ENCODE measurements at places on chromosomes 3 and 15.
A peak's percentile ranks its signal among the peaks of the same experiment; 100 is the strongest.

DNA sequence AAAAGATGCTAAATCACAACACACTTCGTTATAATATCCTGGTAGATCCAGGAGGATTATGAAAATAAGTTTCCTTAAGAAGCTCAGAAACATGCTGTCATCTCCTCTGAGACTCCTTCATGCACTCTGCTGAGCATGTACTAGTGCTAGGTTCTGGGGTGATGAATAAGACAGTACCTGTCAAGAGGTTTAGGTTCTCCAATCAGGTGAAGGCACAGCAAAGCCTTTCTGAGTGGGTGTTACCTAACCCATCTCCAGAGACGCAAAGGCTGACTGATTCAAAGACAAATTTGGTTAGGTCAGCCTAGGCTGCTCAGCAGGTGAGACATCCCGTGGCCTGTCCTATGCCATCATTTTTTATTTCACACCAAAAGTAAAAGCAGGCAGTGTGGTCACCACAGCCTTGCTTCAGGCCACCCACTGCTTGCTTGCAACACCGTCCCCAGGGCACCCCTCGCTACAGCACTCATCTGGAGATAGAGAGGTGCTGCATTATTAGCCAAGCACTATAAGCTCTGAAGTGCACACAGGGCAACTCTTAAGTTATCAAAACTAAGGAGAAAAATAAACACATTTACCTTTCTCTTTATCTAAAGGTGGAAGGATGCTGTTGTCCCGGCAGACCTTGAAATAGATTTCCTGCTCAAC is 117.2 kb downstream of the TJP1 start:
- H3K4me1 ChIP-seq = no peaks in the 10 kb centered on the region
- H3K27me3 ChIP-seq = peaks cover 13% of the 10 kb centered on the region
- no peak for DNase-seq
- no peak overlapping the region for H3K27ac ChIP-seq
- H3K36me3 ChIP-seq = peaks cover 74% of the 10 kb centered on the region
- peak overlapping the region; percentile 67 for H3K4me3 ChIP-seq

- DNase-seq = no peak
- H3K4me1 ChIP-seq = peaks cover 4% of the 10 kb centered on the region
- no peaks in the 10 kb centered on the region for H3K36me3 ChIP-seq
Observed at GRCh38 chr3:54262541-54262940, 140.2 kb downstream of the CACNA2D3 start.

- peaks cover 1% of the 10 kb centered on the region for H3K27me3 ChIP-seq
- H3K27ac ChIP-seq = no peak overlapping the region
- no peak for DNase-seq
- no peak overlapping the region for H3K4me3 ChIP-seq
- no peaks in the 10 kb centered on the region for H3K36me3 ChIP-seq
Observed at GRCh38 chr3:12470111-12470510, 14.2 kb upstream of the TSEN2 start.

DNA sequence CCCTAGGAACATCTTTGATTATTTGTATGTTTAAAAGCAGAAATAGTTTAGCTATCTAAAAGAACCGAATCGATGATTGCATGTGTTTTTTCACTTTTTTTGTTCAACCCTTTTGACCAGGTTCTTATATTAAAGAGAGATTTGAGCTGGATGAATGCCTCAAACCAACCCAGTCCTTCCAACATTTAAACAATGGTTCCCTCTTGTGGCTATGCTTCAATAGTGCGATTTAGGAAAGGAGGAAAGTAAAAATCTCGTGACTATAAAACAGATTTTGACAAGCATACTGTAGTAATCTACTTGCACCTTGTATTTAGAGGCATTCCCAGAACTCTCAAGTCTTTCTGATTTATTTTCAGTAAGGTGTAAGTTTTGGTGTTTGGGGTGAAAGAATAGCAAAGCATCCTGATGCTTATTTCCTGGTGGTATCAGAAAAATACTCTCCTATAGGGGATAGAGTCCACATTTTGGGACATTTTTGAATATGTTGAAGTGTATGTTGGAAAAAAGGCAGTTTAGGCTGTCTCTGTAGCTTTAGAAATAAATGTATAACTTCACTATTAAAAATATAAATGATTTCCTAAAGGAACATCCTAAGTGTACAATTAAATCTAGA is 159.6 kb upstream of the KCNH8 start:
- no peaks in the 10 kb centered on the region for H3K27me3 ChIP-seq
- DNase-seq = peak; percentile 9
- no peak overlapping the region for H3K27ac ChIP-seq
- H3K4me3 ChIP-seq = no peak overlapping the region

GRCh38 chr3:168051531-168052471 is 43.9 kb downstream of the GOLIM4 start:
- peaks cover 6% of the 10 kb centered on the region for H3K27me3 ChIP-seq
- peaks cover 4% of the 10 kb centered on the region for H3K4me1 ChIP-seq
- no peak overlapping the region for H3K4me3 ChIP-seq
- H3K36me3 ChIP-seq = peaks cover 5% of the 10 kb centered on the region
- DNase-seq = no peak

DNA sequence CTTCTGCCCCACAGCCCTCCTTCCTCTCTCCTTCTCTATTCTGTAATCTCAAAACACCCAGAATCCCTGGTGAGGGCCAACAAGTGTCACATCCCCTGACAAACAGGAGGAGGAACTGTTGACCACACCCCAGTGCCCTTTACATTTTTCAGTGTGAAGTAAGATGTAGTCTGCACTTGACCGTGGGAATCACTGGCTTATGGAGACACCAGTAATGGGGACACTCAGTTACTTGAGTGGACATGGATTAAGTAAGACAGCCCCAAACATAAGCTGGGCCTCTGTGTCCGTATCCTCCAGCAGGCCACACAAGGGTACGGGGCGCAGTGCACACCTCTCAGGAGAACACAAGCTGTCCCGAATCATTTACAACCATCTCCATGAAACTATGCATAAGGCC is 28.4 kb upstream of the LIMD1 start:
- H3K4me3 ChIP-seq = no peak overlapping the region
- no peak overlapping the region for H3K27ac ChIP-seq
- no peaks in the 10 kb centered on the region for H3K27me3 ChIP-seq
- no peak for DNase-seq
- H3K36me3 ChIP-seq = peaks cover 8% of the 10 kb centered on the region

DNA sequence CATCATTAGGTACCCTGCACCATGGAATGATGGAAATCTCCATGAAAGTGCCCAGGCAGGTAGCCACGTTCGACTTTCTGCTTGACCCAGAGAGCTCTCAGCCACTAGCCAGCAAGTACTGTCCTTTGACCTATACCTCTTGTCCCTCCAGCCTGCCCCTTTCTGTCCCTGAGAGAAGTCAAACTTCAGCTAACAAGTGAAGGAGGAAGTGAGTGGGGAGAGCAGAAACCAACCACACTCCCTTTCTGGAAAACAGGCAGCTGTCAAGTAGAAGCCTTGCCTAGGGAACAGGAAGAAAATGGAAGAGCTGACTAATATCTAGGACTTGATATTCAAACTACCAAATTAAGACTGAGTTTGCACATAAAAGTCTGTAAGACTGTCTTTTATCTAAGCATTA is 30.3 kb upstream of the FSTL1 start:
- no peaks in the 10 kb centered on the region for H3K36me3 ChIP-seq
- no peak overlapping the region for H3K27ac ChIP-seq
- no peaks in the 10 kb centered on the region for H3K4me1 ChIP-seq
- no peak for DNase-seq
- H3K4me3 ChIP-seq = no peak overlapping the region
- no peaks in the 10 kb centered on the region for H3K27me3 ChIP-seq

DNA sequence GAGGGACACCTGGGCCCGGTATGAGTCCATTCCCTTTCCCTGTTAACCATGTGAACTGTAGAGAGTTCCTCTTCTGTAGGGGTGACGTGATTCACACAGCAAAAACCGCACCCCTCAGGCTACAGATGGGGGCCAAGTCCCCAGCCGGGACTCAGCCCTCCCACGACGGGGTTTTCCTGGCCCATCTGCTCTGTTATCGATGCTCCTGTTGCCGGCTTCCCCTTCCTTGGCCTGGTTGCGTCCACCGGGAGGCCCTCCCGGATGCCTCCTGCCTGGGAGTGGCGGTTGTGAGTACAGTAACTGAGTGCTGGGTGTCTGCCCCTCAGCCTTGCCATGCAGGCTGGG is 817 bp upstream of the PLXNA1 start:
- peaks cover 4% of the 10 kb centered on the region for H3K4me1 ChIP-seq
- H3K27me3 ChIP-seq = peaks cover 18% of the 10 kb centered on the region
- peak overlapping the region; percentile 86 for H3K4me3 ChIP-seq

- no peaks in the 10 kb centered on the region for H3K4me1 ChIP-seq
- H3K27me3 ChIP-seq = peaks cover 15% of the 10 kb centered on the region
- no peak overlapping the region for H3K27ac ChIP-seq
- no peak for DNase-seq
- H3K4me3 ChIP-seq = no peak overlapping the region
Observed at GRCh38 chr15:20358066-20358778, 183.4 kb downstream of the GOLGA6L6 start.

GRCh38 chr15:63772520-63772919 is 61.2 kb downstream of the HERC1 start:
- no peak overlapping the region for H3K27ac ChIP-seq
- no peaks in the 10 kb centered on the region for H3K4me1 ChIP-seq
- no peak for DNase-seq

- no peaks in the 10 kb centered on the region for H3K36me3 ChIP-seq
- H3K27ac ChIP-seq = no peak overlapping the region
- peaks cover 10% of the 10 kb centered on the region for H3K4me1 ChIP-seq
- no peak overlapping the region for H3K4me3 ChIP-seq
- DNase-seq = no peak
Observed at GRCh38 chr3:101890716-101891115, 41.4 kb downstream of the NFKBIZ start.

- DNase-seq = no peak
- H3K27me3 ChIP-seq = no peaks in the 10 kb centered on the region
- no peak overlapping the region for H3K27ac ChIP-seq
- H3K36me3 ChIP-seq = no peaks in the 10 kb centered on the region
Observed at GRCh38 chr3:69838696-69839515, 99.6 kb downstream of the MITF start.

GRCh38 chr3:8627201-8627940 is 17.2 kb downstream of the SSUH2 start:
- no peak for DNase-seq
- peaks cover 29% of the 10 kb centered on the region for H3K4me1 ChIP-seq
- H3K27ac ChIP-seq = no peak overlapping the region
- peaks cover 2% of the 10 kb centered on the region for H3K27me3 ChIP-seq
- H3K36me3 ChIP-seq = no peaks in the 10 kb centered on the region
- no peak overlapping the region for H3K4me3 ChIP-seq

- H3K27ac ChIP-seq = no peak overlapping the region
- no peak for DNase-seq
- H3K4me3 ChIP-seq = no peak overlapping the region
- no peaks in the 10 kb centered on the region for H3K36me3 ChIP-seq
- peaks cover 3% of the 10 kb centered on the region for H3K27me3 ChIP-seq
- peaks cover 8% of the 10 kb centered on the region for H3K4me1 ChIP-seq
Observed at GRCh38 chr15:70439304-70439877, 324.0 kb downstream of the UACA start.

DNA sequence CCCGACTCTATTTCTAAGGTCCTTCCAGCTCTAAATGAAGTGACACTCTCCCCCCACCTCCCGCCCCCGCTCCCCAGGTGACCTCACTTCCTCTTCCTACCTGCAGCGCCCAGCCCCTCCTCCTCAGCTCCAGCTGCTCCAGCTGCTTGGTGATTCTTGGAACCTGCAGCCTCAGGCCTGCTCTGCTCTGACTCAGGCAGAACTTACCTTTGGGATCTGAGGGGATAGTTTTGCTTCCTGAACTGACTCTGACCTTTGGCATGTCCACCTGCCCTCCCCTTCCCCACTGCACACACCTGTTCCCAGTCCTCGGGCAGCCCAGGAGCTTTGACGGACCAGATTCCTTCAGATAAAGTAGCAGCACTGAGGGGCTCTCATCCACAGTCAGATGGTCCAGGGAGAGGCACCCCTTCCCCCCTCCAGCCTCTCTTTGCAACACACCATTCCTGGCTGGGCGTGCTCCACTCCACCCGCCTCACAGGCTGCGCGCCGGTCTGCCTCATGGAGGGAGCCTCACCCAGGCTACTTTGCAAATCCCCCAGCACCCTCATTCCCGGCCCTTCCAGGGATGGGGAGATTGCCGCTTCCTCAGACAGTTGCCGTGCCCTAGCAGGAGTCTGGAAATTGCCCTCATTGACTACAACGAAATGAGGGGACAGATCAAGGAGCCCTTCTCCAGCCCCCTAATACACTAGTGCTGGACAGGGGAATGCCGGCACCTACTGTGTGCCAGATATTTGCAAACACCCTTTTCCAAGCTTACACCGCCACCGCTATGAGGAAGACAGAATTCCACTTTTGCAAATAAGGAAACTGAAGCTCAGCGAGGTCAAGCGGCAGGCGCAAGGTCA is 692 bp upstream of the C15orf39 start:
- H3K27ac ChIP-seq = peak overlapping the region; percentile 82
- H3K36me3 ChIP-seq = no peaks in the 10 kb centered on the region
- H3K4me1 ChIP-seq = peaks cover 33% of the 10 kb centered on the region
- DNase-seq = no peak

- no peak overlapping the region for H3K27ac ChIP-seq
- DNase-seq = no peak
- H3K4me3 ChIP-seq = no peak overlapping the region
- H3K27me3 ChIP-seq = peaks cover 3% of the 10 kb centered on the region
- H3K36me3 ChIP-seq = no peaks in the 10 kb centered on the region
Observed at GRCh38 chr15:94670438-94671034, 439.2 kb downstream of the MCTP2 start.

DNA sequence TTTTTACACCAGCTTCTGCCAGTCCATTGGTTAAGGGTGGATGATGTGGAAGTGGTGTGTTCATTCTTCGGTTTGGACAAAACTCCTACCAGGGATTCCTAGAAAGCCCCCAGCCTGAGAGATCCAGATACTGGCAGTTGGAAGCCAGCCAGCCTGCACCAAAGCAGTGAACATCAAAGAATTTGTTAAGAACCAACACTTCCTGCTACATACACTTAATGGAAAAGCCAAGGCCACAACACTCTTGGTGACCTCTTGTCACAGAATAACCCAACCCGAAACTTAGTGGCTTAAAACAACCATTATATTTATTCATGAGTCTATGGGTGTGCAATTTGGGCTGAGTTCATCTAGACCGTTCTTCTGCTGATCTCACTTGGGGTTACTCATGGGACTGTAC is 42.9 kb upstream of the ADAMTS9 start:
- H3K4me3 ChIP-seq = no peak overlapping the region
- no peaks in the 10 kb centered on the region for H3K36me3 ChIP-seq
- DNase-seq = no peak
- peaks cover 8% of the 10 kb centered on the region for H3K4me1 ChIP-seq

- H3K27me3 ChIP-seq = peaks cover 2% of the 10 kb centered on the region
- peaks cover 5% of the 10 kb centered on the region for H3K4me1 ChIP-seq
- peaks cover 2% of the 10 kb centered on the region for H3K36me3 ChIP-seq
- H3K27ac ChIP-seq = no peak overlapping the region
- DNase-seq = no peak
- no peak overlapping the region for H3K4me3 ChIP-seq
Observed at GRCh38 chr3:45084820-45085816, 59.0 kb downstream of the CLEC3B start.

Measured in endothelial cell (in vitro differentiated cells).